ENCODE measurements at places on chromosomes 5 and 9. TPM values are rescaled to one million over a fixed set of nuclear protein-coding genes. Genes with fewer than 3 reads are reported as not detected.

DNA sequence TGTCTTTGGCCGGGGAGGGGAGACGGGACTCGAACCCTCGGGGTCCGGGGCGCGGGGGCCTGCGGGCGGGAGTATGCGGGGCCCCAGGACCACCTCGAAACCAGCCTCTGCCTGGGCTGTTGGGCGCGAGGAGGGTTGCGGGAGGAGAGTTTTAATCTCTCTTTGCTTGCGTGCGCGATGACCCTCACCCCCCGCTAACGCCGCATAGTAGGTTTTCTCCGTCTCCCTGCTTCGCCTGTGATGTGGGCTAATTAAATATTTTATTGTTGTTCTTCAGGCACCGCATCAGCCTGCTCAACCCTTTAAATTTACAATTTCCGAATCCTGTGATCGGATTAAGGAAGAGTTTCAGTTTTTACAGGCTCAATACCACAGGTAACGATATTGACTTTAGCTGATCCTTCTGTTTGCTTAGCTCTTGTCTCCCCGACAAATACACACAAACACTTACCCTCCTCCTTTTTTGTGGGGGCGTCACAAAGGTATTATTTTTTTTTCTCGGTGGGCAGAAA, 1.7 kb downstream of the TLE4 start:
- no peak for ATAC-seq

DNA sequence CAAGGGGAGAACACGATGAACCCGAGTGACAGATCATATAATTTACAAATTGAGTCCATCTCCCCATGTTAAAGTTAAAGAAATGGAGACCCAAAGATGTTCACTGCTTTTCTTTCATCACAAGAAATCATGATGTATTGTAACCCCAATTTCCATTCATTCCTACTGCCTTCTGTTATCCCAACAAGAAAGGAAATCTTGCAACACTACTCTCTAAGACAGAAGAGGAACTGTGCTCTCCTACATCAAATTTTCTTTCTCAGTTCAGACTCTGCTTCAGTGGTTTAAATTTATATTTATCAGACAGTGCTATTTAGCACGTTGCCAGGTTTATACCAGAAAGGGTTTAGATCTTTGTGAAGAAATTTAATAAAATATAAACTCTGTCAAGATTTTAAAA, 83.8 kb upstream of the RASA1 start:
- ATAC-seq, result no peak

Gene RNF14
- 37.4 TPM for total RNA-seq

Gene NCS1
- 21.3 TPM for total RNA-seq

Data from motor neuron (in vitro differentiated cells).